ENCODE measurements at places on chromosomes 1 and 21.

DNA sequence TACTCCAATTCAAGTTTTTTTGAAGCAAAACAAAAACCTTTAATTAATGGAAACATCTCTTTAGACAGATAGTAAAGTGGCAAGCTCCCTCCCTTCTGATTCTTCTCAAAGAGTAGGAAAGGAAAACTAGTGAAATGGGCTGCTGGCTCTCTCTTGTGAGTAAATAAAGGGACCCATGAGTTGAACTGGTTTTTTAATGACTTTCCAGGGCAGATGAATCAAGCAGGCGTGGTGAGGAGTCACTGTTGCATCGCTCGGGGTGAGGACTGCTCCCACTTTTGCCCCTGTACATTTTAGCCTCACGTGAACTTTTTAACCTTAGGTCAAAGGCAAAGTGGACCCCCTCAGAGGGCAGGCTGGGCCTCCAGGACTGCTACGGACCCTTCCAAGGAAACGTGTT, 64.8 kb downstream of the ABCA4 start:
- DNase-seq: no peak

GRCh38 chr1:23868557-23869016, 497 bp upstream of the FUCA1 start:
- DNase-seq: peak; percentile 79

- no peak for DNase-seq
Measured at GRCh38 chr1:238107322-238107721, 216.6 kb upstream of the ZP4 start.

DNA sequence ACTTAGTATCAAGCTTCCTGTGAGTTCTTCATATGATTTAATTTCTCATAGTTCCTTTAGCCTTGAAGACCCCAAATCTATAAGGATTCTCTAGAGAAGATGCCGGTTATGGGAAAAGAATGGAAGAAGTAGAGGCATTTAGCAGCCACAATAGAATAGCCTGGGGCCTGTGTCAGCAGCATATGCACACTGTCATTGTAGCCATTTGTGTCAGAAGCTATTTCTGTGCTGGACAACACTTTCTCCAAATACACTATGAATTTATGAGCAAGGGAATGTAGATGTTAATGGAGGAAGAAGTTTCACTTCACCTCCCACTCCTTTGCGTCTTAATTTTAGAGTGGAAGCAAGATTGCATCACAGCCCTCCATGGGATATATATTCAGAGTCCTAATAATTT, 17.4 kb downstream of the JAM2 start:
- DNase-seq: no peak

DNA sequence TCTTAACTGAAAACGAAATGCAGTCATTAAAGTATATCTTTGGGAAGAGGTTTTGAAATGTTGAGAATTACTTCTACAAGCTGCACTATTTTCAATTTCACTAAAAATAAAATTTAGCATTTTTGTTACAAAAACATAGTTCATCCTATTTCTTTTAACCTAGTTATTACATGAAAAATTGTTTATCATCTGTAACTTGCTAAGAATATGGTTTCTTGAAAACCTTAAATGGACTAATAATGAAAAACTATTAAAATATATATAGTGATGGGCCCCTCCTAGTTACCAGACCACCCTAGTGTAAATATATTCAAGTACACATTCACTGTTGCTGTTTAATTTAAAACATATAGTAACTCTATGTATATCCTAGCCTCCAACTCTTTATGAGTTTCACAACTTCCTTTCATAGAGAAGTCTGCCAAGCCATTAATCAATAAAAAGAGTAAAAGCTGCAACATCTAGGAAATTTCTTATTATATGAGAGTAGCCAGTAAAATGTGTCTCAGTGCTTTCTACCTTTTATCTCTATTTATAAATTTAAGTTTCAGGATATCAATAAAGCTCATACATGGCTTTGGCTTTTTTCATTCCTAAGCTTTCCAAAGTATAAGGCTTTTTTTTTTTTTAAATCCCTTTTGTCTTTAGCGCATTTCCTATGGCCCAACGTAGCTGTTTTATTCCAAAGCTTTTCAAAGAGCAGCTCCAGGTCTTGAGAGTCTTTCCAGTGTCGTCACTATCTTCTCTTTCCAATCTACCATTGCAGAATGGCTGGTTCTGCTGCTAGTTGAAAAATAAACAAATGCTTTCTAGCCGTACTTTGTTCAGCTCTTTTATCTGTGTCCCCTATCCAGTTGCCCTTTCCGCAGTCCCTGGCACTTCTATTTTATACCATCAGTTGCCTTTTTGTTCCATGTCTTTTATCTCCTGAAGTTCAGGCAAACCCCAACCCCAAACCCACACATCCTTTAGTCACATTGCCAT, 6.5 kb downstream of the IRF2BP2 start:
- DNase-seq: no peak

- no peak for DNase-seq
Measured at GRCh38 chr1:212125654-212126053, 90.1 kb downstream of the DTL start.

DNA sequence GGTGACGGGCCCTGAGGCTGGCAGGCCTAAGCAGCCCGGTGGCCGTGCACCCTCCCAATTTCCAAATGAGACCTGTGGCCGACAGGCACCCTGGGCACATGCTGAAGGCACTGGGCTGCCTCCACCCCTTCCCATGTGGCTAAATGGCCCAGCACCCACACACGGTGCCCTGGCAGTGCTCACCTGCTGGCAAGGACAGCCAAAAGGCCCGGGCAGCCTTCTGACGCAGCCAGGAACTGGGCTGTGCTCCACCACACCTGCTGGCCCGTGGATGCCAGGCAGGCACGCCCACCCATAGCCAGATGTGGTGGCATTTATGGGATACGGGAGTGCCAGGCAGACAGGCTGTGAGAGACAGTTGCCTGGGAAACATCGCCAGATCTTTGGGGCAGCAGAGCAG, 4.0 kb upstream of the FAAP20 start:
- no peak for DNase-seq

- no peak for DNase-seq
Measured at GRCh38 chr1:163046071-163046470, 23.1 kb upstream of the RGS4 start.

GRCh38 chr1:54091666-54092065, 38.3 kb downstream of the TCEANC2 start:
- no peak for DNase-seq

DNA sequence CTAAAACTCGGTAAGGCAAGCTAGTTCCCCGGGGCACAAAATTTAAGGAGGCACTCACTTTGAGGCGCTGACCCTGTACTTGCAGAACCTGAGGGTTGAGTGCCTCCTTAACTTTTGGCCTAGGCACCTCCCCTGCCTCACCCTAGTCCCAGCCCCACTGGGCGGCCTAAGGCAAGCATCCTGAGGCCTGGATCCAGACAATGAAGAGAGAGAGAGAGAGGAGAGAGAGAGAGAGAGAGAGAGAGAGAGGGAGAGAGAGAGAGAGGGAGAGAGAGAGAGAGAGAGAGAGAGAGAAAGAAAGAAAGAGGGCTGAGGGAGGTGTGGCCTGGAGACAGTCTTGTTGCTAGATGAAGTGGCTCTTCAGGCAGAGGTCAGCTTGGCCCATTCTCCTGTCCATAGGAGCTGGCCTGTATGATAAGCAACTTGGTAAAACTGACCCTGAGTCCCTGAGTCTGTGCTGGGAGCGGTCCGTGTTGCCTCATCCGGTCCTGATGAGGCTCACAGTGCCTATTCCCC, 7.4 kb upstream of the LRRN2 start:
- peak; percentile 54 for DNase-seq

GRCh38 chr1:225813214-225813964, 3.5 kb downstream of the EPHX1 start:
- peak; percentile 52 for DNase-seq

DNA sequence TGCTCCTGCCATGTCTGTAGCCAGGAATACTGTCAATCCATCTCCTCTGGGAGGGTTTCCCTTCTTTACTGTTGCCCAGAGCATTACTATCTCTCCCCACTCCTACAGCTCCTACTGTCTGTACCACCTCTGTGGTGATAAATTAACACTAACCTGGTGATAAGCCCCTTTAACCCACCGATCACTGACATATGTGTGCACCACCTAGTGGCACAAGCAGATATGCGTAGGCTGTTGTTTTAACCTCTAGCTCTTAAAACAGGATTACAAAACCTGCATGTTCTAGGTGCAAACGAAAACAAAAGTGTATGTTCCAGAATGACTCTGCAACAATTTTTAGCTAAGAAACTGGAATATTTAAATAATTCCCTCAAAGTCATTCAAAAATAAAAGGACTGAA, 93.9 kb upstream of the BEND5 start:
- DNase-seq: peak; percentile 61

GRCh38 chr1:30668024-30668423, 55.4 kb downstream of the MATN1 start:
- peak; percentile 63 for DNase-seq

GRCh38 chr1:213051881-213052202, 801 bp downstream of the RPS6KC1 start:
- DNase-seq: no peak

DNA sequence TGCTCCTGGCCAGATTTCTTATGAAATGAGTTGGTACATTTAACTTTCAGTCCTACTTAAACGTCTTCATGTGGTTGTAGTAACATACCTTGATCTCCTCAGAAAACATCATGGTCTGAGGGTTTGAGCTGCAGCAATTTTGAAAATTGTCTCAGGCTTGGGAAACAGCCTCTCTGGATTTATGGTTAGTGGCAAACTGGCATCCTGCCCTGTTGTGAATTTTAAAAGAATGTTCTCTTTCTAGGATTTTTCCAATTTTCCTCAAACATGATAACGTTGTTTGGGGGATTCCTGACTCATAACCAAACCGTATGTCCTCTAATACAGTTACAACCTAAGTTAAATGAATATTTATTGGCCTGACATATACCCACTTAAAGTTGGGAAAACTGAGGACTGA, 624.4 kb downstream of the LMO4 start:
- DNase-seq: no peak

GRCh38 chr1:84802567-84803232, 90.3 kb downstream of the LPAR3 start:
- no peak for DNase-seq

DNA sequence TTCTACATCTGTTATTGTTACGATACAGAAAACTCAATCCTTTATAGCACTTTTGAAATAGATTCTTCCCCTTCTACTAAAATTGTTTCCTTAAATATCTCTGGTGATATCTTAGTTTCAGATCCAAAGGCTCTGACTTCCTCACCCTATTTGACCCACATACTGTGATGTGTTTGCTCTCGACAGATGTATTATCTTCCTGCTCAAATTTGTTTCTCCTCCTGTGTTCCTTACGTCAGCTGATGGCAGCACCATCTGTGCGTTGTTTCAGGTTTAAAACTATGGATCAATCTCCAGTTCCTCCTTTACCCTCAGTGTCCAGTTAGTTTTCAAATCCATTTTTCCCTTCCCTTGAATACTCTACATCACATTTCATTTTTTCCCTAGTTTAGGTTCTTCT, 274.4 kb downstream of the RYR2 start:
- DNase-seq: no peak

DNA sequence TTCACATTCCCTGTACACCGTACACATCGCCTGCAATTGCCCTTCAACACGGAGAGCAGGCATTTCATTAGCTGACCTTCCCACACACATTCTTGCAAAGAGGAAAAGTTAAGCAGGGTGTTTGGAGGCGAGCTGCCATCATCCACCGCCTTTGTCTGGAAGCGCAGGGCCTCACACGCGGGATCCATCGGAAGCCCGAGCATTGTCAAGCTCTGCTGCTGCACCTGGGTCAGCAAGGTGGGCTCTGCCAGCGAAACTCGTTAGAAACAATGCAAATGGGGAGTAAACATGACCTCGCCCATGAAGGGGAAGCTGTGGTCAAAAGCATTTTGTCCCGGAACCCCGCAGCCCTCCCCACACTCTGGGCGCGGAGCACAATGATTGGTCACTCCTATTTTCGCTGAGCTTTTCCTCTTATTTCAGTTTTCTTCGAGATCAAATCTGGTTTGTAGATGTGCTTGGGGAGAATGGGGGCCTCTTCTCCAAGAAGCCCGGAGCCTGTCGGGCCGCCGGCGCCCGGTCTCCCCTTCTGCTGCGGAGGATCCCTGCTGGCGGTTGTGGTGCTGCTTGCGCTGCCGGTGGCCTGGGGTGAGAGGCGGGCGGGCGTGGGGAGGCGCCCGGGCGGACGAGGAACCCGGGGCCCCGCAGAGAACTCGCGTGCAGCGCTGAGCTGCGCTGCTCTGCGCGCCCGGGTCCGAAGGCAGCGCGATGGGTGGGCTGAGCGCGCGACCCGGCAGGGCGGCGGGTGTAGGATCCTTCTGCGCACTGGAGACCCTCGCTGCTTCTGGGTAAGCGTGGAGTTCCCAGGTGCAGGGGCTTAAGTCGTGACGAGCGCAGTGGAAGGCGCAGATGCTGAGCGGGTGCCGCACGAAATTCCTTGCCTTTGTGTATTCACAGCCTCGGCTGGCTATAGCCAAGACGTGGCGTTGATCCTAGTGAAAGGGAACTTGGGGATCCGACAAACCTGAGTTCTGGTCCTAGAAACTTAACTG, at the start of gene CR1:
Gene CR1, plus strand, starts transcription at position 357 of the 992 bp plus-strand sequence. Its CDS starts 111 bp downstream, at position 468.
- DNase-seq: no peak

DNA sequence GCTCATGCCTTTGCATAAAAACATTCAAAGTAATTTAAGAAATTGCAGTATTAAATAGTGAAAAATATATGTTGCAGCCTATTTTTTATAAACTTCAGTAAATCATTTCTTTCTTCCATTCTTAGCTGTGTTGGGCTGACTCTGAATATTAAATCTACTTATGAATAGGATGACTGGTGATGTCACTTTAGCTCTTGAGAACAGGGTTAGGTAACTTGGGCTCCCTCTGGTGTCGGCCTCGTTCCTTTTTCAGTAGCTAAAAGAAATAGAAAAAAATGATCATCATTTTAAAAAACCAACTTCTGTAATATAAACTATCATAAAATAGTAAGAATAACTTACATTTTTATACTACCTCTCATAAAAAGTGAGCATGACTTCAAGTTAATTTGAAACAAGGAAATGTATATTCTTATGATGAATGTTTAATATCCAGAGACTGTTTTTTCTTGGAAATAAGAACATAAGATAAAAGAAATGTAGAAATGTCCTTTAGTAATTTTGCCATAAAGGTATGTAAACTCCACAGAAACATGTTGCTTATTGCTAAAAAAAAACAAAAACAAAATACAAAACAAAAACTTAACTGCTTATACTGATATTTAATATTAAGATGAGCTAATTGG, 26.8 kb upstream of the NCAM2 start:
- DNase-seq: peak; percentile 90

DNA sequence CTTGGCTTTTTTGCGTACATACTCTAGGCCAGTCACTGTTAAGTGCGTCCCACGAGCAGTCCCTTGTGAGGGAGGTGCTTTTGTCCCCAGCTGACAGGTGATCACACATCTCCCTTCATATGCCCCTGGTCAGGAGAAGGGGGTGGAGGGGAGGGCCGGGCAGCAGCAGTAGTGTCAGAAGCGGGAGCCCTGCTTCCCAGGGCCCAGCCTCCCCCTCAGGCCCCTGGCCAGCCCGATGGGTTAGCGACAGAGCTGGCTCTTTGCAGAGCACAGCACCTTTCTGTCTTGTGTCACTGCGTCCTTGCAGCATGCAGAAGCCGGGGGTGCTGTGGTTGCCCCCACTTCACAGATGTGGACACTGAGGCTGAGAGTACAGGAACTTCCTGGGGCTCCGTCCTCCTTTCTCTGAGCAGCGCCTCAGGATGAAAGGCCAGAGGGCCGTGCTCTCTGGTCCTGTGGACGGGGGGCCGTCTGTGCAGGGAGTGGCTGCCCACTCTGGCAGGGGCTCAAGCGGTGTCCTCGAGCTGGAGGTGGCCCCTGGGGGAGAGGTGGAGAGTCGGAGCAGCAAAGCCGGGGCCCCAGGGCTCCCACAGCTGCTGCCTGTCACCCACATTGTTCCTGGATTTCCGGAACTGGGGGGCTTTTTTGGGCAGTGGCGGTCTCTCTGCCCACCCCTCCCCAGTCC, 5.9 kb downstream of the TMEM201 start:
- no peak for DNase-seq

GRCh38 chr1:223662943-223663342, 2.6 kb downstream of the CAPN8 start:
- DNase-seq: no peak

All from Karpas-422 (cell line).